ENCODE measurements at places on chromosomes 4 and X.

DNA sequence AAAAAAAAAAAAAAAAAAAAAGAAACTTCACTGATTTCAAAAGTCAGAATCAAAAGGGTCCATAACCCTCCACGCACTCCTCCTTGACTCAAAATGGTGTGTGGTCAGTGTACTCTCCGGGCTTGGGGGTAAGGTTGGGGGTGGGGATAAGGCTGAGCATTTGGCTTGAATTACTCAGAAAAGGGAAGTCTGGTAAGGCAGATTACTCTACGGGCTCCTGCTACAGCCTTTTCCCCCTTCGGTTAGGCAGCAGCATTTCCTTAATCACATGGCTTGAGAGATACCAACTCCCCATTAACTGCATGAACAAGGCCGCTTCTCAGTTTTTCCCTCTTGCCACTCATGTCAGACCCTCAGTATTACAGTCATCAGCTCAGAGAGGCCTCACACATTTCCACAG lies 135.4 kb upstream of the DUSP21 start:
- no peak for DNase-seq

GRCh38 chr4:41454423-41454822 lies 83.5 kb upstream of the LIMCH1 start:
- no peak for DNase-seq

GRCh38 chr4:127609484-127609883 lies 23.3 kb upstream of the INTU start:
- no peak for DNase-seq

DNA sequence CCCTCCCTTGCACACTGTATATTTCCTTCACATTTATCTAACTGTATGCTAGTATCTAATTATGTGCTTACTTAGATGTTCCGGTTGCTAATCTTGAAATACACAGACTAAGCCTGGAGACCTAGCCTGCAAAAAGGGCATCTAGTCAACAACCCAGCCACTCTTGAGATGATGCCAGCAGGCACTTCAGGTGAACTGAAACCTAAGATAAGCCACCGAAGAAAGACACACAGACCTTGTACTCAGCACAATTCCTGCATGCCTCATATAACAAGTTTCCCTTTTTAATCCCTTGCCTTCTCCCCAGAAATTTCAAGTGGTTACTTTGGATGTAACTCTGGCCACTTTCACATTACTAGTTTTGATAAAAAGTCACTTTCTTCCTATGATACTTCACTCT lies 2506.6 kb downstream of the ARAP2 start:
- DNase-seq: no peak

GRCh38 chrX:8591501-8591900 lies 126.9 kb downstream of the VCX3B start:
- DNase-seq: no peak

- no peak for DNase-seq
These were observed 179.5 kb upstream of the GATB start for GRCh38 chr4:151940291-151940690.

DNA sequence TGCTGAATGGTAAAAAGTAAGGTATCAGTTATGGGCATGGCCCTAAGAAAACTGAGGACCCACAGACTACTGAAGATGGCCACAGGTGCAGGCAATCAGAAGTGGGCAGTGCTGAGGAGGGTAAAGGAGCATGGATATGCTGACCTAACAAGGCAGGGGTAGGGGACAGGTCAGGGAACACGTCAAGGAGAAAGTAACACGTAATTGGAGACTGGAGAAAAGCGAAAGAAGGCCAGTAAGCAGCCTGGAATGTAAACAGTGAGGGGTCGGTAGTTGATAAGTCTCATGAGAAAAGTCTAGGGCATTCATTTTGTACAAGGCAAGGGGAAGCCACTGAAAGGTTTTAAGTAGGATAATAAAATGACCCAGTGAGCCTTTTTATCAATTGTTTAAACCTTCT lies 153.3 kb downstream of the PRDM5 start:
- DNase-seq: no peak

All from CD4-positive, alpha-beta T cell treated with Interleukin-4 for 4 hours (primary cell).